ENCODE measurements at places on chromosomes 11 and 22. TPM values are rescaled to one million over a fixed set of nuclear protein-coding genes. Genes with fewer than 3 reads are reported as not detected.

DNA sequence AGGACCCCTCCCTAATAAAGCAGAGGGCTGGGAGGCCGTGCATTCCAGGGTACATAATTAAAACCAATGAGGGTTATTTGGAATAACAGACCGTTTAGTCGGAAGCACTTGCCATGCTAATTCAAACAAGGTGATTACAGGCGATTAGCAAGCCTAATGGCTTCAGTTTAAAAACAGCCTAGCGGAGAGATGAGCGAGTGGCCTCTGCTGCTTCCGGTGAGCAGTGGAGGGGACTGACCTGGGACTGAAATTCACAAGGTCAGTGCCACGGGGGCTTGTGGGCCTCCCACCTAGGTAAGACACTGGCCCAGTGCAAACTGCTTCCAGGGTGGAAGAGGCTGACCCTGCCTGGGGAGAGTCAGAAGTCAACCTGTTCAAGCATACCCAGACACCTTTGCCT is 56.8 kb upstream of the ALX4 start:
- DNase-seq: no peak

DNA sequence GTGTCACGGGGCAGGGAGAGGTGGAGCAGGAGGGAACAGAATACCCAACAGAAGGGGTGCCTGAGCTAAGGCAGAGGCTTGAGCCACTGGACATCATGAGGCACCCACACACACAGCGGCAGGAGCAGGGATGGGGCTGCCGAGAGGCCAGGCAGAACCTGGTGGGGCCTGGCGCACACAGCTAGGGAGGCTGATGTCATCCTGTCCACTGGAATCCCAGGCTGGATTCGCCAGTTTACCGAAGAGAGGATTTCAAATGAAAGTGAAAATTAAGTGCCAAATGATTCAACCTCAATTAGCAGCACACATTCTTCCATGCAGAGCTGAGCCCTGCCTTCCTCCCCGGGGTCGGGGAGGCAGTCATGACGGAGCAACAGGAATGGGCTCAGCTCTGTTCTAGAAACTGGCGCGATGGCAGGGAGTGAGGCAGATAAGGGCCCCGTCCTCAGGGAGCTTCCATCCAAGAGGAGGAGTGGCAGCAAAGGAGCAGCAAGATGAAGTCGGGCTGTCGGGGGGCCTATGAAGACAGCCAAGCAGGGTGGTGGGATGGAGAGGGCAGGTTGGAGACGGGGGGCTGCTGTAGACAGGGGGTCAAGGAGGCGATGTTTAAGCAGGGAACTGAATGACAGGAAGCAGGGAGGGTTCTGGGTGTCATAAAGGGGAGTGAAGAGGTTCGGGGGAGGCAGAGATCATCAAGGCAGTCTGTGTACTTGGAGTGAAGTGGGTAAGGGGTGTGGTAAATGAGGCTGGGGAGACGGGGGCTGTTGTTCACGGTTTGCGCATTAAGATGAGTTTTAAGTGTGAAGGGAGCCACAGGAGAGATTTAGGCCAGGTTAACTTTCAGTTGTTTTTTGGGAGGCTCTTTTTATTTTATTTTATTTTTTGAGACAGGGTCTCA is 6.4 kb downstream of the RAC2 start:
- DNase-seq: no peak

Gene SLC22A8
- not detected for total RNA-seq

GRCh38 chr22:22593964-22594656 is 35.0 kb upstream of the PRAME start:
- DNase-seq: no peak

Gene BATF2
- total RNA-seq: 1.1 TPM
